ENCODE measurements at places on chromosomes 12 and 14.

DNA sequence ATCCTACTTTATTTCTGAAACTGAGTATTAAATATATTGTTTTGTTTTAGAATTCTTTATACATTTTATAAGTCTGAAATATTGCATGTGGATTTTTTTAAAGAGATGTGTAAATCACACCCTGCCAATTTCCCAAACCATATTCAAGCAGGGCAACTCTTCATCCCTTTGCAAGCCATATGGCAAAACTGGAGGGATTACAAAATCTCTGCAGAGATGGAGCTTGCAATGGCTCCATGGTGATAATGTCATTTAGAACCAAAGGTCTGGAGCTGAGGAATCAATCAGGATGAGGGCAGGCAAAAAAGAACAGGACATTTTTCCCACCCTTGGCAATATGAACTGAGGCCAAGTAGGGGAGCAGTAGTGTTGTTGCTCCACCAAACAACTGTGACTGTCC lies 173.4 kb downstream of the BMP4 start:
- no peak for DNase-seq

GRCh38 chr12:45338272-45338671 lies 122.4 kb downstream of the ANO6 start:
- DNase-seq, result no peak

GRCh38 chr14:25041484-25041883 lies 8.5 kb downstream of the STXBP6 start:
- no peak for DNase-seq

- no peak for DNase-seq
Observed at GRCh38 chr12:111488798-111489197, 83.1 kb downstream of the SH2B3 start.

- DNase-seq, result no peak
Observed at GRCh38 chr12:693934-694533, 30.8 kb upstream of the NINJ2 start.

- DNase-seq, result no peak
Observed at GRCh38 chr12:27845187-27845586, 65.2 kb upstream of the MANSC4 start.

DNA sequence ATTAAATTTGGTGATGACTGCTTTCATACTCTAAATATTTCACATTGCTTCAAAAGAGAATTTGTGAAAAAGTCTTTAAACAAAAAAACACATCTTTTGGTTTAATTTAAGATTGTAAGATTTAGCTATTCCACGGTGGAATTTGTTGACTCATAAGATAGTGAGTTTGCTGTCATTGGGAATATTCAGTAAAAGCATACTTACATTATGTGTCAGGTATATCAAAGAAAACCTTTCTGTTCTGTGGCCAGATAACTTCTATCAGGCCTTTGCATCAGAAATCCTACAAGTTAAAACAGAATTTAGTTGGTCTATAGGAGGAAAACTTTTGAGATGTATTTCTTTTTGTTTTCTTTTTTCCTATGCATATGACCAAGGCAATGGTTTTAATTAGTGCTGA lies 148.8 kb upstream of the E2F7 start:
- DNase-seq, result no peak

DNA sequence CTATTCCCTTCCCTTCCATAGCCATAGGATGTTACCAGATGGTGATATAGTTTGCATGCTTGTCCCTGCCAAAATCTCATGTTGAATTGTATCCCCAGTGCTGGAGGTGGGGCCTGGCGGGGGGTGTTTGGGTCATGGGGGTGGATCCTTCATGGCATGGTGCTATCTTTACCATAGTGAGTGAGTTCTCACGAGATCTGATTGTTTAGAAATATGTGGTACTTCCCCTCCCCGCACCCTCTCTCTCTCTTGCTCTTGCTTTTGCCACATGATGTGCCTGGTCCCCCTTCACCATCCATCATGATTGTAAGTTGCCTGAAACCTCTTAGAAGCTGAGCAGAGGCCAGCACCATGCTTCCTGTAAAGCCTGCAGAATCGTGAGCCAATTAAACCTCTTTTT lies 181.3 kb downstream of the CAND1 start:
- no peak for DNase-seq

DNA sequence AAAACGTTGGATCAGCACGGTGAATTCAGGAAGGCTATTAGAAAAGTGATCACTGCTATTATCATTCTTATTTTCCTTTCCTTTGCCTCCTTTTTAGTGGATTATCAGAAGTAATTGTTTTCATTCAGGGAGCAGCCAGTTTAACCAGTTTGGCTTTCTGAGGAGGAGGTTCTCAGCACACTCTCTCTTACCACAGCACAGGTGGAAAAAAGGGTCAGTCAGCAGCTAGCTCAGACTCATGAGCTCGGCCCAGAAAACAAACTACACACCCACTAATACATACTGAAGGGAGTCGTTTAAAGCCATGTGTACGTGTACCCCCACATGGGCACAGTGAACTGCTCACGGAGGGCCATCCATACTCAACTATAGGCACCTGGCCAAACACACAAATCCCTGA lies 23.2 kb upstream of the MAGOHB start:
- DNase-seq, result no peak

DNA sequence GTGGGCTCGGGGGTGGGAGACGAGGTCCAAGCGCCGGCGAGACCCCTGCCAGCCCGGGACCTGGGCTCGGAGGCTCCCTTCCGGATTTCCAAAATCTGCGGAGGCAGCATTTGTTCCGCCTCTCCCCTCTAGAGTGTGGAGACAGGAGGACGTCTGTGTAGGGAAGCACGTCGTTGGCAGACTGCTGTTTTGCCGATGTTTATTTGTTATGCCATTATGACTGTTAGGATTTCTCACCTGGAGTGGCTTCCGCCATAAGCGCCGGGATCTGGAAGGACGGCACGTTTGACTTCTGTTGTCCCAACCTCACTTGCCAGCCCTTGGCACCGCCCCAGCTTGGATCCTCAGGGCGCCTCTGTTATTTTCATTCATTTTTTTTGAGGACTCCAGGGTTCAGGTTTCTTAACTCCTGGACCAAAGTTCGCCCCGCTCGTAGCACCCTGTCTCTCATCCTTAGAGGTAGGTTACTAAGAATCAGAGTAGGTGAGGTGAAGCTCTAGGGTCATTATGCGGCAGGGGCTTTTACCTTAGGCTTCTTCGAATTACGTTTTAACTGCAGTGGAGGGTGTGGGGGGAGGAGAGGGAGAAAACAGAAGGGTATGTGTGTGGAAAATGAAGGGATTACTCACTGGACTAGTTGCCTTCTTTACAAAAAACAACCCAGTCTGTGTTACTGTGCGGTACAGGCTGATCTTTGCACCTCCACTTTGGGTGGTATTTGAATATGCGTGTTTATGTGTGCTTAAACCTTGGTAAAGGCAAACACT lies 547 bp upstream of the PYGL start:
- DNase-seq, result peak; percentile 75

- no peak for DNase-seq
Observed at GRCh38 chr14:73489481-73490175, 1.1 kb upstream of the RIOX1 start.

DNA sequence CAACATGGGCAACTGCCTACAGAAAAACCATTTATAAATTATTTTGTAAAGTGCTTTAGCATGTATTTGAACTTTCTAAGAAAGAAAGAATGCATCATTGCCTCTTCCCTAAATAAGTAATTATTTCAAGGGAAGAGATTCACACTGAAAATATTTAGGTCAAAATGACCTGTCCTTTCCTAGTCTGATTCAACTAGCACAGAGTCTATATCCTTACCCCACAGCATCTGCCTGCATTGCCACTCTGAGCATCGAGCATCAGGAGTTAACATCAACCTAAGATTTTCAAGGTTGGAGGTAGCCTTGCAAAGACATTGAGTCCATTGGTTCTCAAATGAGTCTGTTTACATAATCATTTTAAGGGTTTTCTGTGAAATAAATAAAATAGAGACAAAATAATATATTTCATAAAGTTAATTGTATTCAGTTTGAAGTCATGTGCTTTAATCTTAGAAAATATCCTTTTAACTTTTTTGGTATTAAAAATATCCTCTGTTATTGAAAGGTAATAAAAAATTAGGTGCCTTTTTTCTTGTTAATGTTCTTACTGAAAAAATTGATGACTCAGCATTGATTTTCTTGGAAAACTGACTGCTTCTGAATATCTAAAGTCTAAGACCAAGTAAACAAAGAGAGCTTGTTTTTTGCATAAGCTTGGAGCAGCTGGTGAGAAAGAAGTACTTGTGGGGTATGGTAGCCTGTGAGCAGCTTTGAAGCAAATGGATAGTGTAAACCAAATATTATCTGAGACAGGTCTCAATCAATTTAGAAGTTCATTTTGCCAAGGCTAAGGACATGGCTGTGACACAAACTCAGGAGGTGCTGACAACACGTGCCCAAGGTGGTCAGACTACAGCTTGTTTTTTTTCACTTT lies 269.0 kb upstream of the CLEC14A start:
- no peak for DNase-seq

GRCh38 chr14:50092006-50092555 lies 24.3 kb downstream of the VCPKMT start:
- DNase-seq, result no peak

GRCh38 chr14:22630486-22630885 lies 13.7 kb downstream of the OR6J1 start:
- DNase-seq, result no peak

DNA sequence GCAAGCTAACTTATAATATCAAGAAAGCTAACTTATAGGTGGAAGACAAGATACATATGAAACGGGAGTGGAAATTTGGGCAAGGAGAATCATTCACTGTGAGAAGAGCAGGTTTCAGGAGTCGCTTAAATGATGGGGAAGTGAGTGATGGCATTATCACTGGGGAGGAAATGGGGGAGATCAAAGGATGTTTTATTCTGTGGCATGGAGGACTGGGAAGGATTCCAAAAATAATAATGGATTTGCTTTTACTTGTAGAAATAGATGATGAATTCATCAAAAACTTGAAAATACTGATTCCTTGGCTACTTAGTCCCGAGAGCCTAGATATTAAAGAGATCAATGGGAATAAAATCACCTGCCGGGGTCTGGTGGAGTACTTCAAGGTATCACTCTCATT lies 47.8 kb downstream of the SAV1 start:
- no peak for DNase-seq

GRCh38 chr12:92771001-92771400 lies 68.2 kb downstream of the PLEKHG7 start:
- no peak for DNase-seq

DNA sequence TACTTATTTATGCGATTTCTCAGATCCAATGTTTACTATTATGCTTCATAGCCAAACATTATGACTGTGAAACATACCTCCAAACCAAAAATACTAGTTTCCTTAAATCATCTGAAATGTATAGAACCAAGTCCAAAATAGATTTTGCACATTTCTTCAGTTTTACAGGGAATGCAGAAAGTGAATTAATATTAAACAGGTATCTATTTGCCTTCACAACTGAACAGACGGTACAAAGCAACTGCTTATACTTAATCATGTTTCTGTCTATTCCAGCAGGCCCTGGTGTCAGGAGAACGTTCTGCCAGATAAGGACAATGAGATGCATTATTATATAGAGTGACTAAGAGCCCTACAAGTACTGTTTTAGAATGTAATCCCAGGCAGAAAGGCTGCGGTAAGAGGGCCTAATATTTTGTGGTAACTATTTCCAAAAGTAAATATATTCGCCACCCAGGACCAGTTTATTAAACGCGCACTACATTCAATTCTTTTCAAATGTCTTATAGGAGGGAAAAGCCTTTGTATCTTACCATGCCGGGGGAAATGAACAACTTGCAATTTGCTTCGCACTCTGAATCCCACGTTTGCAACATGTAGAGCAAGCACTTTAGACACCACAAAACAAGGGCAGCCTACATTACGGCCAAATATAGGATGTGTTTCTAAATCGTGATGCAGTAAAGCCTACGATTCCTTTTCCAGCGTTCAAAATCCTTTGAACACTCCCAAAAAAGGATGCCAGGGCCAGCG lies 1.5 kb downstream of the CORO1C start:
- no peak for DNase-seq

- no peak for DNase-seq
Observed at GRCh38 chr14:69518289-69519101, 34.0 kb downstream of the PLEKHD1 start.

DNA sequence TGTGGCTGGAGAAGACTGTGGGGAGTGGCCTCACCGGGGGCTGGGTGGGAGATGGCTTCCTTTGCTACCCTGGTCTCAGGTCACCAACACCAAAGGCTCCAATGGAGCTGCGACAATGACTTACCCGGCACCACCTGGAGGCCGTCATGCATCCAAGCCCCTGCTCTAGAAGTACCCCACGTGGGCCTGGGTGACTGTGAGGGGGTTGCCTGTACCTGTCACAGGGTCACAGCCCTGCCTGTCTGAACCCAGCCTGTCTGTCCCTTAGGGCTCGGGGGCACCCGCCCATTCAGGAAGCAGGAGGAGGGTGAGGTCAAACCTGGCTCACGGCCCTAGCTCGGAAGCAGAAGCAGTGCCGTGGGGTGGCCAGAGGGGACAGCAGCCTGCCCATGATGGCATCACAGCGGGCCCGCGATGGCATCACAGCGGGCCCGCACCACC lies 18.9 kb downstream of the ABCB9 start:
- peak; percentile 81 for DNase-seq

- no peak for DNase-seq
Observed at GRCh38 chr14:24270537-24271133, 762 bp downstream of the RABGGTA start.

- no peak for DNase-seq
Observed at GRCh38 chr12:87756721-87757120, 272.5 kb downstream of the C12orf50 start.

GRCh38 chr12:113875691-113876090 lies 90.4 kb downstream of the RBM19 start:
- DNase-seq, result no peak

DNA sequence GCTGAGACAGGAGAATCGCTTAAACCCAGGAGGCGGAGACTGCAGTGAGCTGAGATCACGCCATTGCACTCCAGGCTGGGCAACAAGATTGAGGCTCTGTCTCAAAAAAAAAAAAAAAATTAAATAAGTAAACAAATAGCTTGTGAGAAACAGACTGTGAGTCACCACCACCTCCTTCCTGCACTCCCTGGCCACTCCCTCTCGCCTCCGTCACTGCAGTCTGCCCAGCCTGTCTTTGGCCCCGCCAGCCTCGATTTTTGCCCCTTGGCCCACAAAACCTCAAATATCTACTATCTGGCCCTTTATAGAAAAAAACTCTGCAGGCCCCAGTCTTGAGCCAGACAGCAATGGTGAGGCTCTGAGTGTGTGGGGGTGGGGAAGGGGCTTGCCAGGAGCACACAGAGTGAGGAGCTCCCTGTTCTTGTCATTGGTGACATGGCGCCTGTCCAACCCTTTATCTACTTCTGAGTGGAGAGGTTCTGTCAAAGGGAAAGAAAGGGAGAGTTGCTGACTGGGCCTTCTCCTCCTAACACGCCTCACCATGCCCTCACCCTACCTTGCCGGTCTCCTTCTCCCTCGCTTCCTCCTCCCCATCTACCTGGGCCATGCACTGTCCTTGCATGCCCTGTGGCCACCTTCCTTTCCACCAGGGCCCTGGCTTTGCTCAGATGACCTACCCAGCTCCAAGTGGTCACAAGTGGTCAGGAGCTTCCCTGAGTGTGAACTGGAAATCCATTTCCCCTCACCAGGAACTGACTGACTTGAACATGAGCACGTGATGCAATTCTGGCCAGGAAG lies 22.1 kb downstream of the LGMN start:
- peak; percentile 80 for DNase-seq
